ENCODE measurements at places on chromosomes 2 and 18.

DNA sequence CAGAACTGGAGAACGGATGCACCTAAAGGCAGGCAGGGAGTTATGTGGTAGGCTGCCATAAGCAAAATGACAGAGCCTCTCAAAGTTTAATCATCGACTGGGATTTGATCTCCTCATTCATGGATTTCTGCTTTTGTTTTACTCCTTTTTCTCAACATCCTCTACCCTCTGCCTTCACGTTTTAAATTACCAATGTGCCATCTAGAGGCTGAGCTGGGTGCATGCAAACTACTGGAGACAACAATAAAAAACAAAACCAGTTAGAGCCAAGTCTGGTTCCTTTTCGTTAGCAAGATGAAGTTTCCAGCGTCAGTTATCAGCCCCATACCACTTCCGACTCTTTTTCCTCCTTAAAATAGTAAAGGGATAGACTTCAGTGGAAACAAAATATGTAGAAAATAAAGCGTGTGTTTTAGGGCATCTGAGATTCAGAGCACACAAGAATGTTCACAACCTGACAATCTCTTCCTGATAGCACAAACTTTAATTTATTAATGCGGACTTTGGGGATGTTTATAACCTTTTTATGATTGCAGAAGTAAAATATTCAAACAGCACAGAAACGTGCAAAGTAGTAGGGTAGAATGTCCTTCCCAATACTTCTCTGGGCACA, 117.0 kb downstream of the LAMA1 start:
- DNase-seq = no peak

- no peak for DNase-seq
Observed at GRCh38 chr18:76370686-76371085, 124.4 kb downstream of the ZNF516 start.

DNA sequence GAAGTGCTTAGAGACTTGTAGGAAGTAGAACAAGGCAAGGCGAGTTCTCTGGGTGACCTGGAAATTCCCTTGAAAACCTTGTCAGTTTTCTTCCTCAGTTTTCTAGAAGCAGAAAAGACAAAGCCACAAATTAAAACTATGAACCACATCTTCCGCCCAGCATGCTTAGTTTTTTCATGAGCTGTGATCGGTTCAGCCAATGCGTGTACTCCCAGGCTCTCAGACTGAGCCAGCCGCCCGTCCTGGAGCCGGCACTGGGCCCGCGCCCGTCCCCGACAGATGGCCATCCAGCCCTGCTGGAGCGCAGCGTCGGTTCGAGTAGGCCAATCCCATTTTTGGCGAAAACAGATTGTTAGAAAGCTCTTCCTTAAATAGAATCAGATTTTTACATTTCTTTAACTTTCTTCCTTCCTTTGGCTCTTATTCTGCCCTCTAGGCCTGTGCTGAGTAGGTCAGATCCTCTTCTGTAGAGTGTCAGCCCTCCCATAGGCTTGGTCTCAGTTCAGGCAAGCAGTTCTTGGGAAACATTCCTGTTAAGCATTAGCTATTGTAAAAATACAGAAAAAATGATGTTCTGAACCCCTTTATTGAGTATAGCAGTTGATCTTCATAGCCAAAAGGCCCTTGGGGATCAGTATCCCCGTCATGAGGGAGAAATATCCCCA, 112.5 kb downstream of the NCK2 start:
- peak; percentile 49 for DNase-seq

DNA sequence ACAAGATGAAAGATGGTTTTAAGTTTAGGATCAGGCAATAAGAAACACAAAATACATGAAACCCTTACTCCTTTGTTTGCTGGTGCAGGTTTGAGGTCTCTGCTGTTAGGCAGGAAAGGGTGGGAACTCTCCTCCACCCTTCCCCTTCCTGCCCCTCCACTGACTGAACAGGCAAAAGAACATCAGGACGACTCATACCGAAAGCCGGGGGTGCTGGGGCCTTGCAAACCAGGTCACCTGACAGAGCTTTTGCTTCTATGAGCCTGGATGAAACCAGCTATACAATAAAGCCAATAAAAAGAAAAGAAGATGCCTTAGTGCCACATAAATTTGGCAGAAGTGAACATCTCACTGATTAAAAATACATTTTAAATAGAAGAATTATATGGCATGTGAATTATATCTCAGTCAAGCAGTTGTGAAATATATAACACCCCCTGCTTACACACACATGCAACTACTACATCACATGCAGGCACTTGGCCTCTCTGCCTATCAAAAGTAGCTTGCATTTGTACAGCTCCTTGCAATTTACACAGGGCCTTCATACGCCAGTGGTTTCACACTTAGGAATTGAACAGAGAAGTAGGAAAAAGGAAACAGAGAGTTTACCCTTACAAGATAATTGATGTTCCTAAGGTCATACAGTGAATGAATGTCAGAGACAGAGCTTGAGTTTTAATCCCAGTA, 215.1 kb upstream of the TRIB2 start:
- DNase-seq = peak; percentile 87

- DNase-seq = no peak
Observed at GRCh38 chr2:95068256-95068655, 42.7 kb downstream of the MAL start.

GRCh38 chr2:178005756-178006155, 66.8 kb downstream of the PDE11A start:
- DNase-seq = no peak

DNA sequence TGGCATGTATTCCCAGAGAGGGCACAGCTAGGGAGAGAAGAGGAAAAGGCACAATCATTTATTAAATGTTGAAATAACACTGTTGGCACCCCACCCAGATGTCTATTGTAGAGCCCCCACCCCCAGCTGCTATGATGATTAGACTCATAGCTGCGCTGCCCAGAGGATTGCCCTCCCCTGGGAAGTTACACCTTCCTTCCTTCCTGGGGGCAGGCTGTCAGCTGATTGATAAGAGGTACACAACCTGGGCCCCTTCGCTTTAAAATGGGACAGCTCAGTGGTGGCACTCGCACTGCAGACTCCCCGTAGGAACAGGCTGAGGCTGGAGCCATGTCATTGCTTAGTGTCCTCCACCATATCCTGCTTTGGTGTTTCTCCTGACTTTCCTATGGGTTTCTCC, 18.1 kb downstream of the TEX51 start:
- no peak for DNase-seq

DNA sequence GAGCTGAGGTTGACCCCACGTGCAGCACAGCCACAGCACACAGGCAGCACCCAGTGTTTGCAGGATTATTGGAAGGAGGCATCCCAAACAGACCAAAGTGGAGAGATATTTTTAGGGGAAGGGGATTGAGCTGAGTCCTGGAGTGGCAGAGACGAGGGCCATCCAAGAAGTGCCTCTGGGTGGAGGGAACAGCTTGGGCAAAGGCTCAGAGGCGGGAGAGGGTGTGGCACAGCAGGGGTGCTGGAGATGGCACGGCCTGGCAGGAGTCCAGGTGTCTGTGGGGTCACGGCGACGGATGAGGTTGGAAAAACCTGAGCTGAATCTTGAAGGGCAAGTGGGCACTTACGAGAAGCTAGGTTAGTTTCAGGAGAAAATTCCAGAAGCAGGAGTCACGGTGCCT, 60.6 kb downstream of the INHBB start:
- no peak for DNase-seq

- DNase-seq = no peak
Observed at GRCh38 chr2:221205103-221205673, 366.9 kb downstream of the EPHA4 start.

DNA sequence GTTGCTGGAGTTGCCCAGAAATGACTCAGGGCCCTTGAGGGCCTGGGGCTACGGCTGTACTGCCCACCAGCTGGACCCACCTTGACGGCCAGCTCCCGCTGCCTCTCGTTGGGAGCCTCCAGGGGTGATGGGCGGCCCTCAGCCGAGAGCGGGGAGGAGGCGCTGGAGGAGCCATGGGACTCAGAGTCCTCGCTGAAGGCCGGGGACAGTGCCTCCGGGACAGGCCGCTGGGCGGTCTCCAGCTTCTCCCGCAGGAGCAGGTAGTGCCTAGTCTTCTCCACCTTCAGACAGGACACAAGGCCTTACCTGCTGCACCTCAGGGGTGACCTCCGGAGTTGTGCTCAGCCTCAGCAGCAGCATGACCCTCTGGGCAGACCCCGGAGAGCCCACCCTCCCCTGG, 30.7 kb downstream of the AQP12A start:
- DNase-seq = no peak

DNA sequence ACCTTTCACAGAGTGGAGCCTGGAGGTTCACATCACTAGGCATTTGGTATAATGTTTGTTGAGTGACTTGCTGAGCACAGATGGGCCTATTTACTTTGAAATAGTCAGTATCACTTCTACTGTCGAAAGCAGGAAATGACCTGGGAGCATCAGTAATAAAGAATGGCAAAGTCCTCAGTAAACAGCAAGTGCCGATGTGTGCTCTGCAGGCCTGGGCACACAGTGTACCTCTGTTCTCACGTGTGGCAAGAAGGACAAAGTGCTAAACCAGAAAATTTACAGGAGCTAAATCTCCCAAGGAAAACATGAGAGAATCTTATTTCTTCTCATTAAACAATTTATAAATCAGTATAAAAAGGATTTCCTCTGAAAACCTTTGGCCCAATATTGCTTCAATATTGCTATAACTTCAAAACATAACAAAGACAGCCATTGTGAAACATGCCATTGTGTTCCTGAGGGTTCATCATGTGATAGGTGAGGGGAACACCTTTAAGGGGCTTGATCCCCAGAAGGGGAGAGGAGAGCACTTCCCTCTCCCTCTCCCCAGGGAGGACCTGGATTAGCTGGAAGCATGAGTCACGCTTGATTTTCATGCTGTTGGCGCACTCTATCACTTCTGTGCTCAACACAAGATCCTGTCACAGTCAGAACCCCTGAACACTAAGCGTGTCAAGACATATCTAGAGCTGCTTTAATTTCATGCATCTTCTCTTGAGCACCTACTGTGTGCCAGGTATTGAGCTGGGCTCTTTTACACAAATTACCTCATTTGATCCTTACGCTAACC, 131.5 kb upstream of the SMAD2 start:
- DNase-seq = no peak

- DNase-seq = no peak
Observed at GRCh38 chr2:112813280-112813966, 23.2 kb downstream of the IL1B start.

DNA sequence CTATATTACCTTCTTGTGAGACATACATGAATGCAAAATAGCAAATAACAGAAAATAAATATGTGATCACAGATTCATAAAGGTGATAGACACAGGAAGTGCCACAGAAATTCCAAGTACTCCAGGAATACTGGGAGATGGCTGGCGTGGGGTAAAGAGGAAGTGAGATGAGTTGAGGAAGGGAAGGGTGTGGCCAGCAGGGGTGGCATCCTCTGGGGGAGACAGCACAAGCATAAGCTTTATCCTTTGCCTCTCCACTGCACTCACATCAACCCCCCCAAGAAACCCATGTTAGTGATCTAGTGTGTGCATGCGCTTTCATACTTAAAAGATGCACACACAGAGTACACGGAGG, 94.8 kb upstream of the B3GNT7 start:
- DNase-seq = no peak

- no peak for DNase-seq
Observed at GRCh38 chr2:99348173-99348572, 11.0 kb downstream of the EIF5B start.

DNA sequence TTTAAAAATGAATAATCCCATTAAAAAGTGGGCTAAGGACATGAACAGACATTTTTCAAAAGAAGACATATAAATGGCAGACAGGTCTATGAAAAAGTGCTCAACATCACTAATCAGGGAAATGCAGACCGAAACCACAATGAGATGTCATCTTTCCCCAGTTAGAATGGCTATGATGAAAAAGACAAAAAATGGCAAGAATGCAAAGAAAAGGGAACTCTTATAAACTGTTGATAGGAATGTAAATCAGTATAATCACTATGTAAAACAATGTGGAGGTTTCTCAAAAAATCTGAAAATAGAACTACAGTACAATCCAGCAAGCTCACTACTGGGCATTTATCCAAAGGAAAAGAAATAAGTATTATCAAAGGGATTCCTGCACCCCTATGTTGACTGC, 169.2 kb downstream of the METTL4 start:
- DNase-seq = no peak

DNA sequence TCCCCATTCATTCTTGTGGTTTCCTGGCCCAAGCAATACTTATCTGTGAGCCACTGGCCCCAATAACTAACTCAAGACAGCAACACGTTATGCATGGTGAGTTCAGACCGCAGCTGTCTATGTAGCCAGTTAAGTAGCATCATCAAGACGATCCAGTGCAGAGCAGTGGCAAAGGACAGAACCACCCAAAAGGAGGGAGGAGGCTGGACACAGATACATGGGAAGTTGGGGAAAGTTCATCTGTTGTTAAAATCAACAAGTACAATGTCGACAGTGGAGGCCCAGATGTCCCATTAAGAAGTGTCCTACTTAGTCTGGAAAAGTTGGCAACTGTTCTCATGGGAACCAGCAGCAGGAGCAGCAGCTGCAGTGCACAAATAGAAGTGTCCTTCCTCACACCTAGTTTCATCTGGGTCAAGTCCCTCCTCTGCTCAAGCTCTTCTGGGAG, 106.9 kb upstream of the THOC1 start:
- DNase-seq = no peak

DNA sequence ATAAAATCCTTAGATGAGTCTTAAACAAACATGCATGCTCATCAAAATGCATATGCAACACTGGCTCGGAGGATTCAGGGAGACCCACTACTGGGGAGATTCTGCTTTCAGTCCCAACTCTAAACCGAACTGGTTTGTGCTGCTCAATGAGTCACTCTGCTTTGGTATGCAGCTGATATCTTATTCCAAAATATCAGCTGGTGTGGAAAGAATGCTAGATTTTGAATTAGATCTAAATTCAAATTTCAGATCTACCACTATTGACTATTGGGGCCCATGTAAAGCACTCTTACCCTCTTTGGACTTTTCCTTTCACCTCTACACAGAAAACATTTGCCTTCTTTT, 39.2 kb upstream of the TTN start:
- DNase-seq = no peak

DNA sequence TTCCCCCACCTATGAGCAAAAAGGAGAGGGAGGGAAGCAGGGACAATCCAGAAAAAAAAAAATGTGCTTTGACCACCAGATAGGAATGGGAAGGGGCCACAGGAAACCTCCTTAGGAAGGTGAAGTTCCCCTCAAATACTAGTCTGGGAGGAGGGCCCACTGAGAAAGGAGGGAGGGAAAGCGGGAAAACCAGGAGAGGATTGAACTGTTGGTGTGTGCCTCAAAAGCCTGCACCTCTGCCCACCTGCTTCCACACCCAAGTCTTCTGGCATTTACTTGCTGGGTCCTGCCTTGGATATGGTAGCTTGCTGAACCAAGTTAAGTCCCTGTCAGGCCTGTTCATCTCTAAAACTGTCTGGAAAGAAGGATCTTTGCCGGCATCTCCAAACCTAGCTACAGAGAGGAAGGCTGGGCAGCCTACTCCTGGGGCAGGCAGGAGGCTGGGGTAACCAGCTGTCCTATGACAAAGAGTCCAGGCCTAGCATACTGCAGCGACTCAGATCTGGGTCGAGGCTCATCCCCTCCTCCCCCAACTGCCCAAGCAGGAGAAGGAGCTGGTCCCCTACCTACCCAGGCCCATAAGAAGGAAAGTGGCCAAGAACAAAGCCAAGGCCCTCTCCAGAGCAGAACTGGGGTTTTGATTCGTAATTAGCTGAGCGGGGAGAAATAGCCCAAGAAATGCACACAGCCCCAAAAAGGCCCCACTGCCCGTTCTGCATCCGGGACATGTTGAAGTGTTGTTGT, 3.0 kb downstream of the EN1 start:
- no peak for DNase-seq
